ENCODE measurements at places on chromosomes 1 and 21.

DNA sequence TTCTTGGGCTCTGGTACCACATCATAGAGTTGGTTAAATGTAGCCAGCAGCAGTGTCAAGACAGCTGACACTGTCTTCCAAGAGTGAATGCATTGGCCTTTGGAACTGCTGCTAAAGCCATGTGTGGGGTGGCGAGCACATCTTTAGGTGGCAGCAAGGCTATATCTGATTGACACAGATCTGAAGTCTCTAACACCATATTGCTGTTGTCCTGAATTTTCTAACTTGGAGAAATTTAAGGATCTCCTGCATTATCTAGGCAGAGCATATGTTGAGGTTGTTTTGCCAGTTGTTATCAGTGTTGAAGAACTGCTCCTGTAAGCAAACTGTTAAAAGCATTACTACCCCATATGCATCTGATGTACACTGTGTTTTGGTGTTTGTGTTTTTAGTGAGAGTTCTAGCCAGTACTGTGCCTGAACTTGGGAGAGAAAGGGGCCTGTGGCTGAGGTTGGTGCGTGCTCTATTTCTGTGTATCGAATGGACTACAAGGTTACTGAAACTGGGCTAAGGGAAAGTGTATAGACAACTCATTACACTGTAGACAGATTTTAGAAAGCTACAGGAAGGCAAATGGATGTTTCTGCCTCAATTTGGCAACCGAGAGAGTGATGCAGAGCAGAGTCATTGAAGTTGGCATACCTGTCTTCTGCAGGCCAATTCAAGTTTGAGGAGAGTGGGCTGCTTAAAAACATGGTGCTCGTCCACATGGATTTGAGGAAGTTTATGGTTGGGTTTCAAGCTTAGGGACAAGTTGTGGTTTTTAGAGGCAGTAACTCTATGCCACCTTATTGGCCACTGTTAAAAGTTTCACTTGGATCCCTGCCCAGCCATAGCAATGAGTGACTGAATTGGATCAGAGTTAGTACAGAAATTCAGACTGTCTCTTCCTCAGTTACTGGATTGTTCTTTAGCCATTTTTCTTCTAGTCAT is 16.9 kb downstream of the DYRK3 start:
- no peak overlapping the region for H3K4me3 ChIP-seq
- H3K27me3 ChIP-seq: no peaks in the 10 kb centered on the region
- DNase-seq: no peak
- H3K27ac ChIP-seq: no peak overlapping the region

DNA sequence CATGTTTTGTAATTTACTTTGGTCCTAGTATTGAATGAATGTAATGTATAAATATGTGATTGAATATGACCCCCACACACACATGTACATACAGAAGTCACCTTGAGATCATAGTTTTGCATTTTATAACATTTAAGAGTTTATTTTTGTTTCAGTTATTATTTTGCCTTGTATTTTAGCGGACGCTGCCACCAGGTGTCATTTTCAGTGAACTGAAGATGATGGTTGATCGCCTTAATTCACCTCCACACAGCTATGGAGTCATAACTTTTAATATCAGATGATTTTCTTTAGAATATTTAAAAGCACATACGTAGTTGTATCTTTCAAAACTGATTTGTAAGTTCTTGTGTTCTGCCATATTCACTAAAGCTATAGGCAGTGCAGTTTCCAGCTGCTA is 130.4 kb downstream of the DYRK1A start:
- H3K4me3 ChIP-seq: no peak overlapping the region
- H3K27ac ChIP-seq: no peak overlapping the region
- H3K36me3 ChIP-seq: peaks cover 31% of the 10 kb centered on the region
- H3K4me1 ChIP-seq: no peaks in the 10 kb centered on the region
- no peaks in the 10 kb centered on the region for H3K27me3 ChIP-seq

DNA sequence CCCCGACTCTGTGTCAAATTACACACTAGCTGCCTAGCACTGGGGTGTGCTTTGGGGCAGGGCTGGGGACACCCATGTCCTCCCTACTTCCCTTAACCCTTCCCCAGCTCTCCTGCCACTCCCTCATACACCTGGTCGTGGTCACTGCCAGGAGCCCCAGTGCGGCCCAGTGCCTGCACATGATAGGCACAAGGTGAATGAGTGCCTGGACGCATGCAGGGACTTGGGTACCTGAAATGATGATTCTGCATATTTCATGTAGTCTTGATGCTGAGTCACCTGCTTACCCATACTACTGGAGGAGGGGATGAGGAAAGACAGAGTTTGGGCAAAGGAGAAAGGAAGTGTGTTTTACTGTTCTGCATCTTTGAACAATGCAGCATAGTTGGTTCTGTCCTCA is 1.5 kb upstream of the VANGL2 start:
- H3K27ac ChIP-seq: no peak overlapping the region
- no peak overlapping the region for H3K4me3 ChIP-seq
- H3K27me3 ChIP-seq: peaks cover 15% of the 10 kb centered on the region

DNA sequence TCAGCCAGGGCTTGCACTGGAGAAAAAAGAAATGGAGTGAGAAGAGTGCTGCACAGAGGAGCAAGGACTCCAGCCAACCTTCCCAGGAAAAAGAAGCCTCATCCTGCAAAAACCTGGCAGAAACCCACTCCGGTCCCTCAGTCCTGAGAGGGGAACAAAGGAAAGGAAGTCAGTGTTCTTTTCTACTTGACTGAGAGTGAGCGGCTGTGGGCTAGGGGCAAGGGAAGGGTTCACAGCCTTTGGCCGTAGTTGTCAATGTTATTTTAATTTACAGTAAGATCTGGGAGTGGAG is 8.9 kb upstream of the GOLT1A start:
- no peak for DNase-seq
- H3K27me3 ChIP-seq: no peaks in the 10 kb centered on the region
- H3K36me3 ChIP-seq: no peaks in the 10 kb centered on the region

DNA sequence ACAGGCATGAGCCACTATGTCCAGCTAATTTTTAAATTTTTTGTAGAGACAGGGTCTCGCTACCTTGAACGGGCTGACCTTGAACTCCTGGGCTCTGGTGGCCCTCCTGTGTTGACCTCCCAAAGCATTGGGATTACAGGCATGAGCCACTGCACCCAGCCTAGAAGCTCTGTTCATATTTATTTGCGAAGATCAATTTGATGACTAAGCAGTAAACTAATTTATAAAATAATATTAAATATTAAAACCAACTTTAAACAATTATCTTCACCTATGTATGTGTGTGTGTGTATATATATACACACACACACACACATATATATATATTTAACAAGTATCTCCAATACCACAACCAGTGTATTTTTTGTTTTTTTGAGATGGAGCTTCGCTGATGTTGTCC is 4.4 kb downstream of the NADK start:
- no peak overlapping the region for H3K27ac ChIP-seq
- no peak for DNase-seq
- peaks cover 7% of the 10 kb centered on the region for H3K36me3 ChIP-seq
- no peak overlapping the region for H3K4me3 ChIP-seq

All from effector memory CD4-positive, alpha-beta T cell (primary cell).